ENCODE measurements at places on chromosomes 6 and 20.

- no peak for DNase-seq
Observed at GRCh38 chr6:3856576-3856975, 7.4 kb downstream of the FAM50B start.

DNA sequence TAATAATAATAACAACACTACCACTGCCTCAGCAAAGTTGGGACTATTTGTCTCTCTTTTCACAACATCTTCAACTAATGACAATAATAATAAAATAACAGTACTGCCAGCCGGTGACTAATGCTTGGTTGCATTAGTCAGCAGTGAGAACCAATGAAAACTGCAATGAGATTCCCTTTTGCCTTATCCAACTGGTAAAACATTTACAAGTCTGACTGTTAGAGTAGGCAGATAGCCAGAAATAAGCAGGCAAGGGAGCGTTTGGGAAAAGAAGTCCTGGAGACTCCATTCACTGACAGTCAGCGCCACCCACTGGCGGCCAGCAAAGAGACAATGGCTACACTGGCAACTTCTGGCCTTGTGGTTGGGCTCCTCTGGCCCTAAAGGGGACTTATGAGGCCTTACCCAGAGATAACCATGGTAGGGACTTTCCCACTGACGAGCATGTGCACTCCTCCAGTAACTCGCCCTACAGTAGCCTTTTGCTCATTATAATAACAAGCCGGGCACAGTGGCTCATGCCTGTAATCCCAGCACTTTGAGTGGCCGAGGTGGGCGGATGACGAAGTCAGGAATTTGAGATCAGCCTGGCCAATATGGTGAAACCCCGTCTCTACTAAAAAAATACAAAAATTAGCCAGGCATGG is 3.4 kb upstream of the NSFL1C start:
- DNase-seq = no peak

DNA sequence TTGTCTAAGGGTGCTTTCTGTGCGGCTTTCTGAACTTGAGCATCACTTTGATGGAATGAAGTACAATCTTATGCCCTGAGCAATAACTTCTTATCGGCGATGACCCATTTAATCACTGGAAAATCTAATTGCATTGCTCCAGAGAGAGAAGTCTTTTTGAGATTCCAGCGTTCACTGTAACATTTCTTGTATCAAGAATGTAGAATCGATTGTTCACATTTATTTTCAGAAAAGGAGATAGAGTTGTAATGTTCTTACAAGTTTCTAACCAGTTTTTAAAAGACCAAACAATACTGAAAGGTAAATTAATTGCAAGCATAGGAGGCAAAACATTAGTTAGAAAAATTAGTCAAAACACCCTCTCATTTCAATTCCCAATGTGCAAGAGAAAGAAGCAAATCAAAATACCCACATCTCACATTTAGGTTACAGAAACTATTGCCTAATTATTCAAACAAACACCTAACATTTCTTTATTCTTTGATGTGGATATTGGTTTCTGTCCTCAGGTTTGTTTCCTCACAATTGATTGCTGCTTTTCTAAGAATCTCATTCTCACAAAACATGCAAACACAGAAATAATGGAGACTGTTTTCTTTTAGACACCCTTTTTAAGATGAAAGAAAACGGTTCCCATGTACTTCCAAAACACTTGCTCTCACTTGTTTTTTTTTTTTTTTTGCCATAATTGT is 14.8 kb upstream of the PRDM13 start:
- DNase-seq = no peak

DNA sequence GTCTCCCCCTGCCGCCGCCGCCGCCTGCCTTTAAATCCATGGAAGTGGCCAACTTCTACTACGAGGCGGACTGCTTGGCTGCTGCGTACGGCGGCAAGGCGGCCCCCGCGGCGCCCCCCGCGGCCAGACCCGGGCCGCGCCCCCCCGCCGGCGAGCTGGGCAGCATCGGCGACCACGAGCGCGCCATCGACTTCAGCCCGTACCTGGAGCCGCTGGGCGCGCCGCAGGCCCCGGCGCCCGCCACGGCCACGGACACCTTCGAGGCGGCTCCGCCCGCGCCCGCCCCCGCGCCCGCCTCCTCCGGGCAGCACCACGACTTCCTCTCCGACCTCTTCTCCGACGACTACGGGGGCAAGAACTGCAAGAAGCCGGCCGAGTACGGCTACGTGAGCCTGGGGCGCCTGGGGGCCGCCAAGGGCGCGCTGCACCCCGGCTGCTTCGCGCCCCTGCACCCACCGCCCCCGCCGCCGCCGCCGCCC is 474 bp downstream of the CEBPB start:
- DNase-seq = peak; percentile 51

DNA sequence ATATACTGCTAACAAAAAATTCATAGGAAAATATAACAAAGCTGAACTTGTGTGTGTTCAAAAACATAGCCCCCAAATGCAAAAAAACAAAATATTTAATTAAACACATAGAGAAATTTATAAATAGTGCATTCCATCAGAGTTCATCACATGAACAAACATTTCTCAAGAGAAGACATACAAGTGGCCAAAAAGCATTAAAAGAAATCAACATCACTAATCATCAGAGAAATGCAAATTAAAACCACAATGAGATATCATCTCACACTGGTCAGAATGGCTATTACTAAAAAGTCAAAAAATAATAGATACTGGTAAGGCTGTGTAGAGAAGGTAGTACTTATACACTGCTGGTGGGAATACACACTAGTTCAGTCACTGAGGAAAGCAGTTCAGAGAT is 39.6 kb upstream of the ADGRG6 start:
- DNase-seq = no peak

GRCh38 chr6:112015725-112016124 is 38.2 kb upstream of the CCN6 start:
- DNase-seq = no peak

DNA sequence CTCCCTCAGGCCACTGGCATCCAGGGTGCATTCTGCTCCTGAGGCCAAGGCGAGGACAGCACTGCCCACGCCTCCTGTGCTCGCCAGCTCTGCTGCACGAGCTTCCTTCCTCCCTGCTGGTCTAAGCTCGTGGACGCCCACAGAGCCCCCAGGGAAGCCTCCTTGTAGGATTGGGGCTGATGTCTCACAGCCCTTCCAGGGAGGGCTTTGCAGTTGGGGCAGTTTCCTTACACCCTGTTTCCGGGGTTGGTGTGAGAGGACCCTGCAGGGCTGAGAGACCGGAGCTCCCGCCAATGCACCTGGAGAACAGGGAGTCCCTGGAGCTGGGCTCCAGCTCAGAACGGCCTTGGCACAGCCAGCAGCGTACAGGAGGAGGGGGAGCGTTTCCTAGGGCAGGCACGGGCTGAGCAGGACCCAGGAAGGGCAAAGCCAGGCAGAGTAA is 172.4 kb upstream of the PDE10A start:
- DNase-seq = no peak

GRCh38 chr20:58405504-58406291 is 16.7 kb downstream of the VAPB start:
- no peak for DNase-seq

- no peak for DNase-seq
Observed at GRCh38 chr20:53598140-53599043, 4.8 kb upstream of the ZNF217 start.

DNA sequence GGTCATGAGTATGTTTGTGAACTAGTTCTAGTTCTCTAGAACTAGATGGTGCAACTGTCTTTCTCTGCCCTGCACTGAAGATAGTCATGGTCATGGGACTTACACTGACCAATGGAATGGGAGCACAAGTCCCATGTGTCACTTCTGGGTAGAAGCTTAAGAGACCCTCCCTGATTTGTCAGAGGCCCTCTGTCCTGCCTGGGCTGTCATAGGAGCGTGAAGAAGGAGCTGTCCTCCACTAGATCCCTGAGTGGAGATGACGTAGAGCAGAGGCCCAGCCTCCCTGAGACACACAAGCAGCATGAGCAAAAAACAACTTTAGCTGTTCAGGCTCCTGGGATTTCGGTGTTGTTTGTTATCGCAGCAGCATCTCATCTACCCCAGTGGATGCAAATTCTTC is 514.5 kb downstream of the PREX1 start:
- DNase-seq = no peak

GRCh38 chr6:131285548-131285947 is 150.3 kb downstream of the AKAP7 start:
- no peak for DNase-seq

DNA sequence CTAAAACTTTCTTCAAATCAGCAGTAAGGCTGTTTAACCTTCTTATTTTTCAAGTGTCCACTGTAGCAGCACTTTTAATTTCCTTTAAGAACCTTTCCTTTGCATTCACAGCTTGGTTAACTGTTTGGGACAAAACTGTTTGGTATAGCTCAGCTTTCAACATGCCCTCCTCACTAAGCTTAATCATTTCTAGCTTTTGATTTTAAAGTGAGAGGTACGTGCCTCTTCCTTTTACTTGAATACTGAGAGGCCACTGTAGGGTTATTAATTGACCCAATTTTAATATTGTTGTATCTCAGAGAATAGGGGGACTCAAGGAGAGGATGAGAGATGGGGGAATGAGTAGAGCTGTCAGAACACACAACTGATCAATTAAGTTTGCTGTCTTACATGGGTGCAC is 129.5 kb upstream of the MMS22L start:
- no peak for DNase-seq

DNA sequence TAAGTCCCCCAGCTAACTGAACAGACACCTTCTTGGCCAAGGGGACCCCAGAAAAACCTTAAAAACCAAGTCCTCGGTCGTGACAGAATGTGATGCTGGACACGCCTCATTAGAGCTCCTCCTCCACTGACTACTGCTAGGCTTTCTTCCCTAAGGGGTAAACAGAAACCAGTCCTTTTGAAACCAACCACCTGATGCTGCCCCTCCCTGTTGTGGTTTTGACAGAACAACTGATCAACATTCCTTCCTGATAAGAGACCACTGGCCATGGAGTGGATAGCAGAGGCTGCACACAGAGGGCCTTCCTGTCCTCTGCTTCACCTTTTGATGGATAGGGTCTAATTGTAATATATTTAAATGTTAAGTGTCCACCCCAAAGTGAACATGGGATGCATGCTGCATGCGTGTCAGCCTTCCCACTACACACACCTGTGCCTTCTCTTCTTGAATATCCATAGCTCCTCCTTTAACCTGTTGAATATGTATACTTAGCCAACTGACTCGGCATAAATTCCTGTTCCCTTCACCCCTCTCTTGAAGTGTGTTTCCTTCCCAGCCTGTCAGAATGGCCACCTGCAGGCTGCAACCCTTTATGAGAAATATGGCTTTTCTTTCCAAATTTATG is 27.9 kb upstream of the SLC2A12 start:
- DNase-seq = no peak

GRCh38 chr6:112786801-112787200 is 439.7 kb downstream of the RFPL4B start:
- DNase-seq = no peak

DNA sequence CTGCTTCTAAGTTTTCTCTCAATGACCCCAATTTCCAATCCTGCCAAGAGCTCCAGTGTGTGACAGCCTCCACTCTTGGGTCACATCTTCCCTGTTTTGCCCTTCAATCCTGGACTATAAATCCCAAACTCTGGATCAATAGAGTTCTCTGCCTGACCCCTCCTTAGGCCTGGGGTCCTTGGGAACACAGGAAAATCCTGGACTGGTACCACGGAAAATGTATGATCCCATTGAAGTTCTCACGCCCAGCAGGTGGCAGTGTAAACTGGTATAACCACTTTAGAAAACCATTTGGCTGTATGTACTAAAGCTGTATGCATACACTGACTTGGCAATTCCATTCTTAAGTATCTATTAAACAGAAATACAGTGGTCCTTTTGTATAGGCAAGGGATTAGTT is 98.0 kb downstream of the SNAP25 start:
- no peak for DNase-seq

DNA sequence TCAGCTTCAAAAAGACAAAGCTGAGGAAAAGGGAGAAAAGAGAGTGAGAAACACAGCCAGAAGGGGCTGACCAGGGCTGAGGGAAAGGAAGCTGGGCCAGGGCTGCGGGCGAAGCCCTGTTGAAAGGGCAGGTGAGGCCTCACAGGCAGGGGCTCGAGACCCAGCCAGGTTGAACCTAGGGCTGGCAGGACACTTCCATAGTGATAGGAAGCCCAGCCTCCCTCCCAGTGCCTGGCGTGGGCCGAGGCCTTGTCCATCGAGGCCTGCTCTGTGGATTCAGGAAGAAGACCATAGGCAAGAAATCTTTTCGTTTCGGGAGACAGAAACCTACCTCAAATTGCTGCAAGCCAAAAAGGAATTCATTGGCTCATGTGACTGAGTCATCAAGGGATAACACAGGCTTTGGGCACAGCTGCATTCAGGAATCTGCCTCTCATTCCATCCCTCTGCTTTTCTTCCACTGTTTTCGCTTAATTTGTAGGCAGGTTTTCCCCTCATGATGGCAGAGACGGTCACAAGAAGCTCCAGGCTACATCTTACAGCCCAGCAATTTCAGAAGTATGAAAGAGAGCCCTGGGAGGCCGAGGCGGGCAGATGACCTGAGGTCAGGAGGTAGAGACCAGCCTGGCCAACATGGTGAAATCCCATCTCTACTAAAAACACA is 311.1 kb upstream of the SULF2 start:
- no peak for DNase-seq

- no peak for DNase-seq
Observed at GRCh38 chr20:45345104-45345936, 2.9 kb downstream of the SDC4 start.

GRCh38 chr20:51409192-51409880 is 133.2 kb downstream of the NFATC2 start:
- no peak for DNase-seq

DNA sequence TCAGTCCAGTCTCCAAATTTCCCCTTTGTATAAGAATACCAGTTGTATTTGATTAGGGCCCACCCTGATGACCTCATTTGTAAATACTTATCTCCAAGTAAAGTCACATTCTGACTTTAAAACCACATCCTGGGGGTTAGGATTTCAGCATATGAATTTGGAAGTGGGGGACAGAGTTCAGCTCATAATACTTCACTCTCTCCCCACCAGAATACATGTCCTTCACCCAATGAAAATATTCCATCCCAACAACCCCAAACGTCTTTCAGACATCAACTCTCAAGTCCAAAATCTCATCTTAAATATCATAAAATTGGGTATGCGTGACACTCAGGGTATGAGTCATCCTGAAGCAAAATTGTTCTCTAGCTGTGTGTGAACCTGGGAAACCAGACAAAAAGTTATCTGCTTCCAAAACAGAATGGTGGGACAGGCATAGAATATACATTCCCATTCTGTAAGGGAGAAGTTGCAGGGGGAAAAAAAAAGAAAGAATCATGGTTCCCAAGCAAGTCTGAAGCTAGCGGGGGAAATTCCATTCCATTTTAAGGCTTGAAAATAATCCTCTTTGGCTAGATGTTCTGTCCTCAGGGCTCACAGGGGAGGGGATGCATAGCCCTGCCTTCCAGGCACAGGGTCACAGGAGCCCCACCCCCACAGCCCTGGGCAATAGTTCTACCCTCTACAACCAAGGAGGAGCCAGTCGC is 113.9 kb downstream of the ADAT2 start:
- DNase-seq = no peak

DNA sequence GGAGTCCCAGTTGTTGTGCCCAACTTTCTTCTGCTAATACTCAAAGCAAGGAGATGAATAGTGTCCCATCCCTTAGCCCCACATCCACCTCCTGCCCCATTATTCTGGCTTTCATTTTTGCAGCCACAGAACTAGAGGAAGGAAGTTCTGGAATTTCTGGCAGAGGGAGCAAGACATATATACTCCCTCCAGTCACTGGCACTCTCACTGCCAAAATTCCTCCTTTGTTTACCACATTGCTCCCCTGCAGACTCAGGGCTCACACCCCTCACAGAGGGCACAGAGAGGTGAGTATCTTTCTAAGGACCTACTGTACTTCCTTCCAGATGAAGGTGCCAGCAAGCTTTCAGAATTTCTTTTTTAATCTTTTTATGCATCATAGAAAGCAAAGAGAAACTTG is 168.0 kb upstream of the ID4 start:
- no peak for DNase-seq

GRCh38 chr20:58626051-58626450 is 25.0 kb upstream of the STX16 start:
- no peak for DNase-seq

All from stimulated activated CD4-positive, alpha-beta T cell treated with anti-CD3 and anti-CD28 coated beads, TNF-alpha, amount 100 ng/mL, for 48 hours (primary cell).